ENCODE measurements at places on chromosomes 3 and 15.

- H3K36me3 ChIP-seq = no peaks in the 10 kb centered on the region
- no peak overlapping the region for H3K27ac ChIP-seq
- peaks cover 26% of the 10 kb centered on the region for H3K4me1 ChIP-seq
- H3K27me3 ChIP-seq = no peaks in the 10 kb centered on the region
These were observed 59.5 kb downstream of the FNDC3B start for GRCh38 chr3:172098698-172099494.

GRCh38 chr15:43255376-43255775 is 11.4 kb downstream of the TGM5 start:
- no peak for DNase-seq
- H3K27me3 ChIP-seq = no peaks in the 10 kb centered on the region
- H3K4me3 ChIP-seq = no peak overlapping the region
- H3K27ac ChIP-seq = no peak overlapping the region
- no peaks in the 10 kb centered on the region for H3K36me3 ChIP-seq
- H3K4me1 ChIP-seq = peaks cover 33% of the 10 kb centered on the region

DNA sequence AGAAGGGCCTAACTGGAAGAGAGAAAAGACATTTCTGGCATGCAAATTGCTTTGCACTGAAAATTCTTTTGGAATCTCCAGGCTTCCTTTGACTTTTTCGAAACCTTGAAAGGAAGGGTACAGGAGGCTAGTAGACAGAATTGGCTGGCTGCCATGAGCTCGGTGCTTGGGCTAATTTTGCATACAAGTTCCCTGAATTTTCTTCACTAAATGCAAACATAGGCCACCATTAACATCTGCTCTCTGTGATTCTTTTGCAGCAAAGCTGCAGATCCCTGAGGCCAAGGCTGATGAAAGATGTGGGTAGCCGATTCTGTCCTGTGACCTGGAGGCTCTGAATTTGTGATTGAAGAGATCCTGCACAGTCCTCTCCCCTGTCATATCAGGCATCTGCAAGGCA is 247.8 kb upstream of the MCTP2 start:
- no peak for DNase-seq
- H3K36me3 ChIP-seq = no peaks in the 10 kb centered on the region
- H3K27me3 ChIP-seq = no peaks in the 10 kb centered on the region
- H3K4me1 ChIP-seq = peaks cover 3% of the 10 kb centered on the region

GRCh38 chr15:67224889-67225288 is 29.6 kb downstream of the AAGAB start:
- no peak overlapping the region for H3K4me3 ChIP-seq
- H3K27me3 ChIP-seq = no peaks in the 10 kb centered on the region
- peaks cover 5% of the 10 kb centered on the region for H3K4me1 ChIP-seq
- peaks cover 5% of the 10 kb centered on the region for H3K36me3 ChIP-seq
- H3K27ac ChIP-seq = peak overlapping the region; percentile 64

GRCh38 chr3:22322861-22323260 is 571.9 kb upstream of the ZNF385D start:
- no peaks in the 10 kb centered on the region for H3K27me3 ChIP-seq
- H3K4me3 ChIP-seq = no peak overlapping the region
- no peaks in the 10 kb centered on the region for H3K36me3 ChIP-seq
- DNase-seq = no peak
- no peak overlapping the region for H3K27ac ChIP-seq

GRCh38 chr3:167684388-167684993 is 30.7 kb upstream of the WDR49 start:
- H3K4me3 ChIP-seq = no peak overlapping the region
- no peak for DNase-seq
- no peak overlapping the region for H3K27ac ChIP-seq
- H3K4me1 ChIP-seq = no peaks in the 10 kb centered on the region

GRCh38 chr3:124163689-124164088 is 171.8 kb upstream of the ROPN1 start:
- no peaks in the 10 kb centered on the region for H3K4me1 ChIP-seq
- no peak overlapping the region for H3K4me3 ChIP-seq
- no peaks in the 10 kb centered on the region for H3K36me3 ChIP-seq
- no peak overlapping the region for H3K27ac ChIP-seq
- no peak for DNase-seq

DNA sequence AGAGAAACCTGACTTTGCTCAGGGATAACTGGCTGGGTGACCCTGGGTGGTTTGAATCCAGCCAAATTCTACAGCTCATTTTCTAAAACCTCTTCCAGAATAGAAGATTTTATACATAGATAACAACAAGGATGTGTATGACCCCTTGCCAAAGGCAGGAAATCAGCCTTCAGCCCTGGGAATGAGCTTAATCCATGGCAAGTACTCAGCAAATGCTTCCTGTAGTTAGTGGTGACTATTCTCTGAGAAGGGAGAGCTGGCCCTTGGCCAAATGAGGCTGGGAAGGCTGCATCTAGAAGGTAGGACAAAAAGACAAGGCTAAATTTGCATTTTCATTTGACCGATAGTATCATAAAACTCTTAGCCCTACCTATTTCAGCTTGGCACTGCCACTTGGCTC is 4.6 kb upstream of the HACD3 start:
- no peak overlapping the region for H3K4me3 ChIP-seq
- H3K27me3 ChIP-seq = no peaks in the 10 kb centered on the region
- no peaks in the 10 kb centered on the region for H3K36me3 ChIP-seq
- no peak for DNase-seq
- no peak overlapping the region for H3K27ac ChIP-seq

DNA sequence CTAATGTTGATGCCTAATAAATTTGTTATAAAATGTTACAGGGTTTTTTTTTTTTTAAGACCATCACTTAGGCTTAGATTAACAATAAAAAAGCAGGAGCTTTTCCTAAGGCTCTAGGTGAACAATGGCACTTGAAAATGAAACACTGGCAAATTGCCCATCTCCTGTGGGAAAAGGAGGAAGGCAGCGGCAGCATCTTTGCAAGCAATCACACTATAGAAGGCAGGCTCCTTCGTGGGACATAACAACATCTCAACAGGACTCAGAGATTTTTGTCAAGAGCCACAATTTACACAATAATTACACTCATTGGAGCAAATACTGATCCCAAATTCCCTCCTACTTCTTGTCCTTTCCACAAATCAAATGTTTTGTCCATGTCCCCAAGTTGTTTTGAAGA is 646.7 kb downstream of the ROBO2 start:
- no peak overlapping the region for H3K4me3 ChIP-seq
- H3K27ac ChIP-seq = no peak overlapping the region
- DNase-seq = no peak
- no peaks in the 10 kb centered on the region for H3K27me3 ChIP-seq

DNA sequence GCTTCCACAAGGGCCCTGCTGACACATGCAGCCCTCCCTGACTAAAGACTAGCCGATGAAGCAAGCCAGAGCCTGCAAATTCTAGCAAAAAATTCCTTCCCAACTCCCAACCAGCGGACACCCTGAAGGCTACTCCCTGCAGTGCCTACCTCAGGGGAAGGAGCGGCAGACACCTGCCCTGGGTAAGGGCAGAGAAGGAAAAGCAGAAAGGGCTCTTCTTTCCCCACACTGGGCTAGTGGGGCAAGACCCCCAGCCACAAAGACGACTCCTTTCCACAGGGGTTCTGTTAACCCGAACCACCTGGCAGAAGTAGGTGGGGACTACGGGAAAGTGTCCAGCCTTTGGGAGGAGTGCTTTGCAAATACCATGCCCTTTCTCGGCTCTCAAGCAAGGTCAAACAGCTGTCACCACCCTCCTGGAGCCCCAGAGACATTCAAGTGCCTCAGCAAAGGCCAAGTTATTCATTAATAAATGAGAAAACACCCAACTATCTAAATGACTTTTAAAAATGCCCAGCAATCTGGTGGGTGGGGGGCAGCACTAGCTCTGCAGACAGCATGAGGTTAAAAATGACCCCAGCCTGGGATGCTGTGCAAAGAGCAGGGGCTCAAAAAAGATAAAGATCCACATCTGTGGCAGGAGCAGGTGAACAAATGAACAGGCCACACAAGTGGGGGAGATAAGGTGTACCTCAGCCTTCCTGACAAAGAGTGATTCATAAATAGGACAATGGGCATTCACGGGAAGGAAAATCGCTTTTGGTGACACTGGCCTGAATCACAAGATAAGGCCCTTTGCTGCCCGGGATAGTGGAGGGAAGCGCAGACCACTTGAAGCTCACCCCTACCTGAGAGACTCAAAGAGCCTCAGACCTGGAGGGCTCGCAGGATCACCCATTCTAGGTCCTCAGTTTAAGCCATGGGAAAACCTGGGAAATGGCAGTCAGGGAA is 33.0 kb downstream of the CCDC12 start:
- DNase-seq = no peak
- H3K27ac ChIP-seq = peak overlapping the region; percentile 95
- H3K4me1 ChIP-seq = peaks cover 63% of the 10 kb centered on the region

DNA sequence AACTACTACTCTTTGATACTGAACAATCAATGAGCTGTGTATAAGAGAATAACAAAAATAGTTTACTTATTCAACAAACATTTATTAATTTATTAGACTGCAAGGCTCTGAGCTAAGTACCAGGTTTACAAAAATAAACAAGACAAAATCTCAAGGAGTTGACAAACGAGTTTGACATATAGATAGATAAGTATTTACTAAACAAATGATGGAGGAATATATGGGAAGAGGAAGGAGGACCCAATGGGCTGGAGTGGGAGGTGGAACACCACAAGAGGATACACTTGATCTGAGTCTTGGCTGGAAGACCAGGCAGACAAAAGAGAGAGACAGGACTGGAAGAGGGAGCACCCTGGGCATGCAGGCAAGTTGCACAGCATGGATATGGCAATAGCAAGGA is 47.5 kb upstream of the FSIP1 start:
- no peak for DNase-seq
- H3K4me1 ChIP-seq = no peaks in the 10 kb centered on the region
- H3K27me3 ChIP-seq = no peaks in the 10 kb centered on the region
- no peak overlapping the region for H3K4me3 ChIP-seq
- H3K36me3 ChIP-seq = no peaks in the 10 kb centered on the region

GRCh38 chr3:147816752-147817151 is 407.6 kb downstream of the ZIC1 start:
- no peaks in the 10 kb centered on the region for H3K4me1 ChIP-seq
- no peaks in the 10 kb centered on the region for H3K27me3 ChIP-seq
- no peak overlapping the region for H3K27ac ChIP-seq
- no peak for DNase-seq
- no peaks in the 10 kb centered on the region for H3K36me3 ChIP-seq

- no peaks in the 10 kb centered on the region for H3K27me3 ChIP-seq
- no peak for DNase-seq
- no peak overlapping the region for H3K27ac ChIP-seq
- no peak overlapping the region for H3K4me3 ChIP-seq
- no peaks in the 10 kb centered on the region for H3K4me1 ChIP-seq
These were observed 78.6 kb upstream of the PRICKLE2 start for GRCh38 chr3:64303881-64304280.

DNA sequence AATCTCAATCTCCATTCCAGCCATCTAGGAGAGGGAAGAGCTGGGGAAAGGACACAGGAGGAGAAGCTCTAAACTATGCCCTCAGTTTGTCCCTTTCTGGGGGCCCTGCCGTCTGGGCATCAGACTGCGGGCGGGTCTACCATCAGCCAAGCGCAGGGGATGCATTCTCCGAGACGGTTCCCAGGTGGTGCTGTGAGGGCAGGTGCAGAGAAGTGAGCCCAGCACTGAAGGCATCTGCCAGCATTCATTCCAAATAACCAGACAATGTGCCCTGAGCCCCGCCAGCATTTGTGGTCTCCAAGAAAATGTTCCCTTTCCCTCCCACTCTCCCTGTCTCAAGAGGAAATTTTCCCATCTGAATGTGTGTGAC is 265.7 kb downstream of the XXYLT1 start:
- DNase-seq = no peak
- H3K4me3 ChIP-seq = no peak overlapping the region
- H3K4me1 ChIP-seq = peaks cover 25% of the 10 kb centered on the region
- H3K36me3 ChIP-seq = no peaks in the 10 kb centered on the region

DNA sequence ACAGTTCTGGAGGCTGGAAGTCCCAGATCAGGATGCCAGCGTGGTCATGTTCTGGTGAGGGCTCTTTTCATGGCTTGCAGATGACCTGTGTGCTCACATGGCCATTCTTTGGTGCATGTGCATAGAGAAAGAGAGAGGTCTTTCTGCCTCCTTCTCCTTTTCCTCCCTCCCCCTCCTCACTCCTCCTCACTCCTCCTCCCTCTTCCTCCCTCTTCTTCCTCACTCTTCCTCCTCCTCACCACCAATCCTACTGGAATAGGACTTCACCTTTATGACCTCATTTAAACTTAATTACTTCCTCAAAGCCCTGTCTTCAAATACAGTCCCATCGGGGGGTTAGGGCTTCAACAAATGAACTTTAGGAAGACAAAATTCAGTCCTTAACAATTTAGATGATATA is 23.8 kb downstream of the ZNF654 start:
- no peak for DNase-seq
- H3K4me3 ChIP-seq = no peak overlapping the region
- H3K4me1 ChIP-seq = no peaks in the 10 kb centered on the region
- H3K27me3 ChIP-seq = no peaks in the 10 kb centered on the region

DNA sequence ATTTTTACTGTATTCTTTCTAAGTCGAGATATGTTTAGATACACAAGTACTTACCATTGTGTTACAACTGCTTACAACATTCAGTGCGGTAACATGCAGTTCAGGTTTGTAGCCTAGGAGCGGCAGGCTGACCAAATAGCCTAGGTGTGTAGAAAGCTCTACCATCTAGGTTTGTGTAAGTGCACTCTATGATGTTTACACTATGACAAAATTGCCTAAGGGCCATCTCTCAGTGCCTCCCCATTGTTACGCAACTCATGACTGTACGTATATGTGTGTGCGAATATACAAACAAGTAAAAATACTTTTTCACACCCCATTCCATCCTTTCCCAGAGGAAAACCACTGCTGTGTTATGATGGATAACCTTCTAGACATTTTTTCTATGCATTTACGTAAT is 44.3 kb downstream of the PXYLP1 start:
- DNase-seq = no peak
- H3K4me3 ChIP-seq = no peak overlapping the region
- H3K36me3 ChIP-seq = no peaks in the 10 kb centered on the region
- H3K4me1 ChIP-seq = no peaks in the 10 kb centered on the region
- H3K27me3 ChIP-seq = no peaks in the 10 kb centered on the region

Data from esophagus squamous epithelium (tissue), 5 donors.